ENCODE measurements at places on chromosomes 11 and 22.

DNA sequence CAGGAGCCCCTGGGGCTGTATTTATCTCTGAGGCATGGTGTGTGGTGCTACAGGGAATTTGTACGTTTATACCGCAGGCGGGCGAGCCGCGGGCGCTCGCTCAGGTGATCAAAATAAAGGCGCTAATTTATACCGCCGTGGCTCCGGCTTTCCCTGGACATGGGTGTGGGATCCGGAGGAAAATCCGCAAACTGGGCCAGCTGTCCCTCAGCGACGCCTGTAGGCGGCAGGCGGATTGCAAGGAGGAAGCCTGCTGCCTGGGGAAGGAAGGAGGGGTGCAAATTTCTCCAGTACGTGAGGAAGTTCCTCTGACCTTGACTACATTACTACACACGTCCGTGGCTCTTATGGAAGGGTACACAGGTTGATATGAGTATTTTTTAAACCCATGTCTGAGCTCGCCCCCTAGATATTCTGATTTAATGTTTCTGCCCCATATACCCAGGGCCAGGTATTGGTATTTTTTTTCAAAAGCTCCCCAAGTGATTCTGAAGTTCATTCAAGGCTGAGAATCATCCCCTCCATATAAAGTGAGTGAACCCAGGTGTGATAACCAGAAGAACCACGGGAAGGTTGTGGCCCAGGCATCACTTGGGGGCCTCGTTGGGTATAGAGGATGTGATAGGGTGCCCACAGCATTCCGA lies 2.8 kb downstream of the MYOD1 start:
- peak; percentile 10 for DNase-seq

- DNase-seq = peak; percentile 24
Measured at GRCh38 chr11:61332281-61332796, 566 bp downstream of the DDB1 start.

DNA sequence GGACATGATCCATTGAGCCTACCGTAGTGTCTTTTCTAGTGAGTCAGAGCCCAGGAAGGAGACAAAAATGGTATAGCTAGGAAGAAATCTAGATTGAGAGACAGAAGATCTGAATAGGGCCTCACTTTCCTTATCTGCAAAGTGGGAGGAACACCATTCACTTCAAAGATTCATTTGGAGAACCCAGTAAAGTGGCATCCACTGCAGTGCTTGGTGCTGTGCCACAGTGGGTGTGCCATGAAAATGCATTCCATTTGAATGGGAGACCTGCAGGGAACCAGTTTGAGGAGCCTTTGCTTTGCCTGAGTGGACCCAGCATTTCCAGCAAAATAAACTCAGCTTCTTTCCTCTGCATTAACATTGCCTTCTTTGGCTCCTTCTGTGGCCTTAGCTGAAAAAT lies 470.5 kb upstream of the CADM1 start:
- no peak for DNase-seq

- DNase-seq = no peak
Measured at GRCh38 chr22:50376085-50376651, 33.0 kb downstream of the PPP6R2 start.

DNA sequence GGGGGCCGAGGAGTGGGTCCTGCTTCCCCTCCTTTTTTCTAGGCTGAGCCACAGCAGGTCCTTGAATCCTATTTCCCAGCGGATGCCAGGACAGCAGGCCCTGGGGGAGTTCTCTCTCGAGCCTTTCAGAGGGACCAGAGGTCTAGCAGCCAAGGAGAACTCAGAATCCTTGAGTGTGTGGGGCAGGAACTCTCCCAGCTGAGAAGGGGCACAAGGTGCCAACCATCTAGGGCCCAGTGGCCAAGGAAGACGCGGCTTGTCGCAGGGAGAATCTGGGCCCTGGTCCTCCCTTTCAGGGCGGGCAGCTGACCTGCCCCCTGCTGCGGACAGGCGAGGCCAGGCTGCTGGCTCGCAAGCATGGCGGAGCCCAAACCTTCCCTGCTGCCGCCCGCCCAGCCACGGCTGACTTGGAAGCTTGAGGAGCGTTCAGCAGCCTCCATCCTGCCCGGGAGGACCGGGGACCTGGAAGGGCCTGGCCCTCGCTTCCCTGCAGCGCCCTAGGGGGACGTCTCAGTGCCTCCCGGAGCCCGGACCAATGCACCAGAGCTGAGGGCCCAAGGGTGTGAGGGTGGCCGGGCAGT lies 972 bp upstream of the TSSC4 start:
- DNase-seq = peak; percentile 16

Data from amniotic epithelial cell (primary cell).